GM12878 (cell line): ENCODE measurements at places on chromosomes 13 and 19. TPM values are rescaled to one million over a fixed set of nuclear protein-coding genes. Genes with fewer than 3 reads are reported as not detected.

DNA sequence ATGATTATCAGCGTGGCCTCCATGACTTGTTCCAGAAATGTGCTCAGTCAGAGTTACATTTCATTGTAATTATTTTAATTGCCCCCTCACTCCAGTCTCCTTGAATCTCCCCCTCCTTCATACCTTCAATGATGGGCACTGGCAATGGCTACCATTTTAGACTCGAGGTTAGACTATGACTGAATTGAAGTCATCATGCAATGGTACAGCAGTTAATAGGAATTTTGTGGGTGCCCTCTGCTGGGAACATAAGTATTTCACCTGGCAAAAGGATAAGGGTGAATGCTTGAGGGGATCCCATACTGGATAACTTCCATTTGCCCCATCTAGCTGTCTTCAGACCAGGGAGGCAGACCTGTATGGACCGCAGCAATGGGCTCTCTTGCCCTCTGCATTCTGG, 32.2 kb upstream of the USP12 start:
- DNase-seq: no peak

- no peak for DNase-seq
Measured at GRCh38 chr13:73062468-73062867, 3.7 kb downstream of the KLF5 start.

- no peak for DNase-seq
Measured at GRCh38 chr13:105334211-105334610, 1201.3 kb downstream of the EFNB2 start.

DNA sequence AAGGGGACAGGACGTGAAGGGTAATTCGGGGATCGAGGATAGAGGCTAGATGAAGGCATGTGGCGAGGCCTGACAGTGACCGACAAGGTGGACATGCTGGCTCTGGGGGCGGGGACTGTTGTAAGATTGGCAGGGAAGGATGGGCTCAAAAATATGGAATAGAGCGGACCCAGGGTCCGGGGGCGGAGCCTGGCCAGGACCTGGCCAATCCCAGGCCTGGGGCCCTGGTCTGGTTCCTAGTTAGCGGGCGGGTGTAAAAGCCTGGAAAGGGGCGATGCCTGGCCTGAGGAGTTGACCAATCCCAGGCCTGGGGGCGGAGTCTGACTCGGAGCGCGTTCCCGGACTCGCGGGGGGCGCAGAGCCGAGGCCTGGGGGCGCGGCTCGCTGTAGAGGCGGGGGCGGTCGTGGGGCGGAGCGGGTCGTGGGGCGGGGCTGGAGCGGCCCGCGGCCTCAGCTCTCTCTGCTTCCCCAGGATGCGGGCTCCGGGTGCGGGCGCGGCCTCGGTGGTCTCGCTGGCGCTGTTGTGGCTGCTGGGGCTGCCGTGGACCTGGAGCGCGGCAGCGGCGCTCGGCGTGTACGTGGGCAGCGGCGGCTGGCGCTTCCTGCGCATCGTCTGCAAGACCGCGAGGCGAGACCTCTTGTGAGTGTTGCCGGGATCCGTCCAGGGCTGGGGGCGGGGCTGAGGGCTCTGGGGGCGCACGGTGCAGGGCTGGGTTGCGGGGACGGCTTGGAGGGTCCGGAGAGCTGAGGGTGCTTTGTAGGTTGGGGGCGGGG, at the start of gene SLC27A1:
SLC27A1 (plus strand) TSS at position 457 of the 774 bp plus-strand sequence; CDS start at position 474, 17 bp downstream.
- DNase-seq: peak; percentile 86

PGLYRP2 gene
- total RNA-seq: 0.26 and 0.37 TPM in 2 replicates

DNA sequence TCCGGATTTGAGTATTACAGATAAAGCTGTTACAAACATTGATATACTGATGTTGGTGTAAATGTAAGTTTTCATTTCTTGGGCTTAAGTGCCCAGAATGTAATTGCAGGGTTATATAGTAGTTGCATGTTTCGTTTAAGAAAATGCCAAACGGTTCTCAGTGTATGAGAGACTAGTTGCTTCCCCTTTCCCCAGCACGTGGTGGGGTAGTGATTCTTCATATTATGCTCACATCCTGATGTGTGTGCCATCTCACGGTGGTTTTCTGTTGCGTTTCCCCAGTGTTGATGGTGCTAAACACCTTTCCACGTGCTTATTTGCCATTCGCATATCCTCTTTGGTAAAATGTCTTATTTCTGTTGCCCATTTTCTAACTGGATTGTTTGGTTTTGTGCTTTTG, 34.7 kb upstream of the F7 start:
- DNase-seq: no peak

GSX1 gene
- total RNA-seq: not detected in 2 replicates

- no peak for DNase-seq
Measured at GRCh38 chr19:19064811-19065745, 1.3 kb downstream of the SLC25A42 start.

- no peak for DNase-seq
Measured at GRCh38 chr13:30569901-30570576, 47.7 kb upstream of the USPL1 start.

DNA sequence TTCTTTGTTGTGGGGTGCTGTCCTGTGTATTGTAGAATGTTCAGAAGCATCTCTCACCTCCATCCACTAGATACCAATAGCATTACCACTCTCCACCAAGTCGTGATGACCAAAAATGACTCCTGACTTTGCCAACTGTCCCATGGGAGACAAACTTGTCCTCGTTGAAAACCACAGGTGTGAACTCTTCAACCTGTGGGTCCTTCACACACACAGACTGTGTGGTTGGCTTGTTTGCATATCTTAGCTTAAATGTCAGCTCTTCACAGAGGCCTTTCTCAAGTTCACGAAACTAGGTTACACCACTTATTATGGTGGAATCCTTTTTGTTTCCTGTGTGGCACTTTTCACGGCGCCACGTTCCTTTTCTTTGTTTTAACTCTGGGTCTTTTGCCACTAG, 6.8 kb downstream of the GPC5 start:
- peak; percentile 45 for DNase-seq

NALCN gene
- total RNA-seq: 0.05 TPM in 1 of 2 replicates, not detected in the other

DNA sequence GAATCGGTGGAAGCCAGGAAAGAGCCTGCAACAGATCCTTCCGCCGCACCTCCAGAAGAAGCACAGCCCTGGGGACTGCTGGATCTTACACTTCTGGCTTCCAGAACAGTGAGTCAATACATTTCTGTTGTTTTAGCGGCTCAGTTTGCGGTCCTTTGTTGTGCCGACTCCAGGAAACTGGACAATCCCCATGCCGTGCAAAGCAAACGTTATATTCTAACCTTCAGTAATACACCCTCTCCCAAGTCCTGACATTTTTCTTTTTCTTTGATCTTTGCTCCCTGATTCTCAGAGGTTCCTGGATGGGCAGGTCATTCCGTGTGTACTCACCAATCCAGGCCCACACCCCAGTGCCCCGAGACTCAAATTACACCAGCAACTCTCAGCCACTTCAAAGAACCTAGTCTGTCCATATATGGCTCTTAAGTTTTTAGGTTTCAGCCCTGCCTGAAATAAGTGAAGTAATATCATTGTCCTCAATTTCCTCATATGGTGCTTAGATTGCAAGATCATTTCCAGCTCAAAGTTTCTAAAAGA, 387.1 kb upstream of the SGCG start:
- DNase-seq: no peak

DNA sequence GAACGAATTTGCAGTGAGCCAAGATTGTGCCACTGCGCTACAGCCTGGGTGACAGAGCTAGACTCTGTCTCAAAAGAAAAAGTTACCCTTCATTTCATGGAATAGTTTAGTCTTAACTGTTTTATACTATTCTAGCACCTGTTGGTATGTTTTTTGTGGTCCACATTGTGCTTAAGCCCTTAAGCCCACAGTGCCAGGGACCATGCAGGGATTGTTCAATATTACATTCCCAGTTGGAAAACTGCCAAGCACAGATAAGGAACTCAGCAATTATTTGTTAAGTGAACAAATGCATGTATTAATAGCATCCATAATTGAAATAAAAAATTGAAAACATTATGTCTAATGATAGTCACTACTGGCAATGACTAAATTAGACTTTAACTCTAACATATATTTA, 193.5 kb downstream of the PCDH17 start:
- no peak for DNase-seq

DNA sequence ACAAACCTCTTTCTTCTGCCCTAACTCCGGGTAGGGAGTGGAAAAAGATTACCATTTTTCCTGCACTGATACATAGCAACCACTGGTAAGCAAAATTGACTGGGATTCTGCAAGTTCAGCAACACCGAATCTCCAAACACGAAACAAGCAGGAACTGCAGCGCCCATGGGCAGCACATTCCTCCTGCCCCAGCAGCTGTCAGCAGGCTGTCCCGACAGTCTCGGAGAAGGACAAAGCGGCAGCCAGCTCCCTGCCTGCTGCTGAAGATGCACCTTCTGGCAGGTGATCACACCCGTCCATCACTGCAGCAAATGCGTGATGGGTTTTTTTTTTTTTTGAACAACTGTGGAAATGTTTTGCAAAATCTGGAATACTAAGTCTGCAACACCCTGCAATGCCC, 6.7 kb downstream of the TMTC4 start:
- DNase-seq: no peak

DNA sequence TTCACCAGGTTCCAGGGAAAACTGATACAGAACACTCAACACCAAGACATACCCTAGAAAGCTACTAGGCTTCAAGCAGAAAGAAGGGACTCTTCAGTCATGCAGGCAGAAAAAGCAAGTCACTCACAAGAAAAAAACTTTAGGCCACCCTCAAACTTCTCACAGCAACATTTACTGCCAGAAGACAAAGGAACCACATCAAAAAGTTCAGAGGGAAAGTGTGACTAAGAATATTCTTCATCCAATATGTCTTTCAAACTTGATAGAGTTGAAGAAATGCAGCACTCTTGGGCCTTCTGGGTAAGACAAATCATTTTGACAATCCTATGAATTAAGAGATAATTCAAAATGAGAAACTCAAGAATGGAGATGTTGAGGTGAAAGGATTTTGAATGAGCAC, 7.7 kb downstream of the DZIP1 start:
- no peak for DNase-seq

DNA sequence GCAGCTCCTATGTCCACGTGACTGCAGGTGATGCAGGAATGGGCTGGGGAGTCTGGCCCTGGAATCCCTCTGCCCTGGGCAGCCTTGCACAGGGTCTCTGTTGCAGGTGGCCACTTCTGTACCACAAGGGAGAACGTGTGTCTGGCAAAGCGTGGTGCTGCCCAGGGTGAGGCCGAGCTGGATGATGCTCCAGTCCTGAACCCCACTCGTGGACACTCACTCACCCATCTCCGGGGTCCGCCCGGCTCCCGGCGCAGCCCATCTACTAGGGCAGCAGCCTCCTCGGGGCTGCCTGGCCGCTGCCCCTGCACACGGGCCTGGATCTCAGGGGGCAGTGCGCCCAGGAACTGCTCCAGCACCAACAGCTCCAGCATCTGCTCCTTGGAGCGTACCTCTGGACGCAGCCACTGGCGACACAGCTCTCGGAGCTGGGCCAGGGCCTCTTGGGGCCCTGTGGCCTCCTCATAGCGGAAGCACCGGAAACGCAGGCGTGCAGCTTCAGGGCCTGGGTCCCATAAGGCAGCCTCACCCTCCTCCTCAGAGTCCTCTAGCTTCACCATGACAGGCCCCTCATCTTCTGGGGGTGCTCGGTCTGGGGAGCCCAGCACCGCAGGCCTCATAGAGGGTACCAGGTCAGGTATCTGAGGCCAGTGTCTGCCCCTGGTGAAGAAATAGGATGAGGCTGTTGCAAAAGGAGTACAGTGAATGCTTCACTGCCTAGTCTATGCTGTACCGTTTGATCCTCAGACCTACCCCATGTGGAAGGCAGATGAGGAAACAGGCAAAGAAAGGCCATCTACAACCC, 2.2 kb downstream of the MZF1 start:
- DNase-seq: no peak

RPS16 gene
- 3,603 and 3,713 TPM in 2 replicates for total RNA-seq

GRCh38 chr19:16856091-16856490, 26.9 kb downstream of the SIN3B start:
- no peak for DNase-seq

GRCh38 chr19:36125557-36125956, 10.3 kb downstream of the TBCB start:
- no peak for DNase-seq

- DNase-seq: no peak
Measured at GRCh38 chr19:38656171-38656981, 8.9 kb downstream of the ACTN4 start.
